ENCODE measurements at places on chromosomes 1 and 21. TPM values are rescaled to one million over a fixed set of nuclear protein-coding genes. Genes with fewer than 3 reads are reported as not detected.

OR2T2 gene
- not detected for total RNA-seq

FCGR3B gene
- 18.2 TPM for total RNA-seq

CDKN2C gene
- total RNA-seq = 17.1 TPM

PTPRC gene
- total RNA-seq = 1,200 TPM

CYP4X1 gene
- total RNA-seq = not detected

ZBTB40 gene
- 37.6 TPM for total RNA-seq

RSPH1 gene
- not detected for total RNA-seq

PIGR gene
- not detected for total RNA-seq

GREM2 gene
- 0.08 TPM for total RNA-seq

CR1L gene
- total RNA-seq = 0.98 TPM

CORT gene
- total RNA-seq = not detected

TRIM58 gene
- total RNA-seq = 0.50 TPM

CD1B gene
- total RNA-seq = not detected

SMYD2 gene
- 26.9 TPM for total RNA-seq

HDAC1 gene
- 133 TPM for total RNA-seq

FHAD1 gene
- total RNA-seq = 1.9 TPM

CRYBG2 gene
- total RNA-seq = 5.8 TPM

CRYZ gene
- 15.2 TPM for total RNA-seq

SIPA1L2 gene
- 1.6 TPM for total RNA-seq

OR10J1 gene
- not detected for total RNA-seq

OR2M3 gene
- not detected for total RNA-seq

VPS26C gene
- 84.7 TPM for total RNA-seq

OR2G6 gene
- total RNA-seq = not detected

ARHGEF11 gene
- total RNA-seq = 2.4 TPM

FCRL4 gene
- not detected for total RNA-seq

DDR2 gene
- total RNA-seq = 1.5 TPM
